Activated T-helper 9 cell treated with anti-CD3 and anti-CD28 coated beads, Interleukin-2, amount 50 U/mL, for 16 hours (primary cell): ENCODE measurements at places on chromosomes 16 and 17.

DNA sequence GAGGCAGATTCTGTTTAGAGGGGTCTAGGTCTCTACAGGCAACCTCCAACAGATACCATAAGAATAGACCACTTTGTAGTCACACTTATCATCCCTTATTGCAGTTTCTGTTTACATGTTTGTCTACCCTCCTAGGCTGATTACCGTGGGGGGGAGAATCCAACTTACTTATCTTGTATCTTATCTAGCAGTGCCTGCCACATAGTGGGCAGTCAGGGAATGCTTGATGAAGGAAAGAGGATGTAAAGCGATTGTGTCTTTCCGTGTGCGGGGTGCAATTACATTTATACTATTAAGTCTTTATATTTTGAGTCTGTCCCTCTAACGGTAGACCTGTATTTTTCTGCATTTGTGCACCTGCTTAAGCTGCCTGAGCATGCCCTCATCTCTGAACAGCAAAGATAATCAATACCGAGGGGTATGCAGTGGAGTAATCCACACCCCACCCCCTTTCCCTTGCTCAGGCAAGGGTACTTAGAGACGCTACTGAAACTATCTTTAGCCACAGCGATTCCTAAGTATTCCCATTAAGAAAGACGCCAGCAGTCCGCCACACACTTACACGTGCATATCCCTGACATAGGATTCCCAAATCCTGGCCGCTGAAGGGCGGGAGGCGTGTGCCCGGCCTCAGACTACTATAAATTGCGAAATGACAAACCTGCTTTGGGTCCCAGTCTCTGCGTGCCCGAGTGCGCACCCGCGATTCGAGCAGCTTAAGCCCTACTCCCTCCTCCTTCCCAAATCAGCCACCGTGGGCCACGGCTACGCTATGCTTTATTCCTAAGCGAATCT, 635 bp upstream of the AATF start:
- DNase-seq, result no peak

GRCh38 chr16:71610447-71610846, 15.5 kb upstream of the MARVELD3 start:
- DNase-seq, result no peak

DNA sequence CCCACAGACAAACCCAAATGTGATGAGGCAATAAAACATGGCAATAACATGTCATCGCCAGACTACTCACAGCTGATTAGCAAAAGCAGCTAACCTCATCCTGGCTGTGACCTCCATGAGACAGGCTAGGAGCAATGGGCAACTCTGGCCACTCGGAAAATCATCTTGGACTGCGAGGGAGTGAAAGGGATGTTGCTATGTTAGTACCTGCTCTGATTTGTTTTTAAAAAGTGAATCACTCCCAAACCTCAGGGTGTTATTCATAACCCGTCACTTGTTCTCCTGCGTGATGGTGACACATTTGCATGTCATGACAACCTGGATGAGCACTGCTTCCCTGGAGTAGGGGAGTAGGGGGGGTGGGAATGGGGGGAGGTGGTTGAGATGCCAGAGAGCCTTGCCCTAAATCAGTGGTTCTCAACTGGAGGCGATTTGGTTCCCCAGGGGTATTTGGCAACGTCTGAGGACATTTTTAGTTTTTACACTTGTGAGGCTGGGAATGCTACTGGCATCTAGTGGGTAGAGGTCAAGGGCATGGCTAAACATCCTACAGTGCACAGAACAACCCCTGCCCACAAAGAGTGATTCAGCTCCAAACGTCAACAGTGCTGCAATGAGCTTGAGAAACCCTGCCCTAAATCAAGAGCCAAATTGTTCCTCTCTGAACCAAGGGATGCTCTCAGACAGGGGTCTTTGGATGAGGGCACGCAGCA, 241.7 kb downstream of the SOX9 start:
- DNase-seq, result no peak

DNA sequence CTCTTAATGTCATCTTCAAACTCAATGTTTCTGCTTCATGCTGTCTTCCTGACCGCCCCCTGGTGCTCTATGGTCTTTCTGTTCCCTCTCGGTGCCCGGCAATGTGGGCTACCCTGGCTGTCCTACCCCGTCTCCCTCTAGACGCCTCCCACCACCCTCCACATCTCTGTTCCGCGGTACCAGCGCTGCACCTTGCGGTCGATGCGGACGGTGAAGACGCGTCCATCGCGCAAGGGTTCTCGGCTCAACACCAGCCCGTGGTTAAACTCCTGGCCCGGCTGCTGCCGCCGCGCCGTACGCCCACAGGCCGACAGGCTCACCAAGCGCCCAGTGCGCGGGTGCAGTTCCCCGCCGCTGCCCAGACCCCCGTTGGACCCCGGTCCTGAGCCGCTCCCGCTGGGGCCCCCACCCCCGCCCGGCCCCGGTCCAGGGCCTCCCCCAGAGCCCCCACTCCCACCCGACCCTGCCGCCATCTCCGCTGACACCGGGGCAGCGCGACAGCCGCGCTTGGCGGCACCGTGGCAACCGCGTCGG, at the start of gene NEURL4:
TSS of gene NEURL4 (minus strand) at position 496 of the 534 bp plus-strand sequence. CDS start at position 473, 23 bp downstream.
- no peak for DNase-seq

DNA sequence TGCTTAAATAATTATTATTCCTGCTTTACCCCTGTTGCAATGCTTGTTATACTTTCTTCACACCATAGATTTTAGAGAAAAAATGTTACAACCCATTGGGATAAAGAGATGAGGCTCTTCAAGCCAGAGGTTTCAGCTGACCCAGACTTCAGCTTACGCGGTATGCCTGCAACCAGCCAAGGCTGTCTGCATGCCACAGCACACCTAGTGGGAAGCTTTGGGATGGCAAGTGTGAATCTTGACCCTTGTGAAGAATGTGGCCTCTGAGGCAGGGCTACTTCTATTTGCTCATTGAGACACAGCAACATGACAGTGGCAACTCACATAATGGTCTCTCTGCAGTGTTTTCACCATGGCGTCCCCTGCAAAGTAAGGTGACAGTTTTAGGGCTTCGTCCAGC, 193.9 kb upstream of the PIRT start:
- no peak for DNase-seq
